ENCODE measurements at places on chromosomes 1 and 21. TPM values are rescaled to one million over a fixed set of nuclear protein-coding genes. Genes with fewer than 3 reads are reported as not detected.

LAD1 gene
- total RNA-seq = 17.8 TPM

AJAP1 gene
- 0.77 TPM for total RNA-seq

GABRD gene
- total RNA-seq = 6.8 TPM

GSTM5 gene
- total RNA-seq = 6.2 TPM

DDR2 gene
- total RNA-seq = 55.7 TPM

PTPRC gene
- 82.9 TPM for total RNA-seq

RPTN gene
- total RNA-seq = not detected
